ENCODE measurements at places on chromosomes 3 and 15. TPM values are rescaled to one million over a fixed set of nuclear protein-coding genes. Genes with fewer than 3 reads are reported as not detected.

The RETNLB gene
- total RNA-seq = not detected

The GOLGA6D gene
- total RNA-seq = not detected

The TLR9 gene
- total RNA-seq = not detected

The SKOR1 gene
- total RNA-seq = not detected

The BFSP2 gene
- not detected for total RNA-seq

The SOX14 gene
- not detected for total RNA-seq

The MELTF gene
- total RNA-seq = 41.9 TPM

The SEMA3G gene
- total RNA-seq = 0.06 TPM
